ENCODE measurements at places on chromosomes 4 and X.

DNA sequence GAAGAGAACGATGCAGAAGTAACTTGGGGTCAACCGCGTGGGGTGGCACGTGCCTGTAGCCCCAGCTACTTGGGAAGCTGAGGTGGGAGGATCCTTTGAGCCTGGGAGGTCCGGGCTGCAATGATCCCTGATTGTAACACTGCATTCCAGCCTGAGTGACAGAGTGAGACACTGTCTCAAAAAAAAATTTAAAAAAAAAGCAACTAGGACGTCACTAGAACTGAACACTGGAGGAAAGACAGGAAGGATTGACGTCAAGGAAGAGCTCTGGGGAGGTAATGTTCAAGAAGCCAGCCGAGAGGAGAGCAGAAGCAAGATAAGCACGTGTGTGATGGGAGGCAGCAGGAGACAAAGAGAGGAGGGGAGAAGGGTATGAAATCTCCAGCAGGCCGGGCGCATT is 28.7 kb downstream of the S100G start:
- no peak for DNase-seq

DNA sequence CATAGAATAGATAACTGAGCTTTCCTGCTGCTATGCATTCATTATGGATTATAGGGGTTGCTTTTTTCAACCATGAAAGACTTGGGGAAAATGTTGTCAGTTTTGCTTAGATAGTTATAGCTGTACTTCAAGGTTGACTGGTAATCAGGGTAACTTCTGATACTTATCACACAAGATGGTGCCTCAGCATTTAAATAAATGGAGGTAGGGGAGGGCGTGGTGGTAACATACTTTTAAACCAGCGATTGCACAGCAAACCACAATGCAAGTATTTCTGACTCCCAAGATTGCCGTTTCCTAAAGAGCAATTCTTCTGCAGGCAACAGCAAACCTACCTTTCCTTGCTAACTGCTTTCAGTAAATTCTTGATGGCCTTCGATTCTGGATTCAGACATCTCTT is 1.3 kb downstream of the CXCL10 start:
- no peak for DNase-seq

- DNase-seq: no peak
These were observed 5.6 kb downstream of the PDGFRA start for GRCh38 chr4:54234497-54235205.

DNA sequence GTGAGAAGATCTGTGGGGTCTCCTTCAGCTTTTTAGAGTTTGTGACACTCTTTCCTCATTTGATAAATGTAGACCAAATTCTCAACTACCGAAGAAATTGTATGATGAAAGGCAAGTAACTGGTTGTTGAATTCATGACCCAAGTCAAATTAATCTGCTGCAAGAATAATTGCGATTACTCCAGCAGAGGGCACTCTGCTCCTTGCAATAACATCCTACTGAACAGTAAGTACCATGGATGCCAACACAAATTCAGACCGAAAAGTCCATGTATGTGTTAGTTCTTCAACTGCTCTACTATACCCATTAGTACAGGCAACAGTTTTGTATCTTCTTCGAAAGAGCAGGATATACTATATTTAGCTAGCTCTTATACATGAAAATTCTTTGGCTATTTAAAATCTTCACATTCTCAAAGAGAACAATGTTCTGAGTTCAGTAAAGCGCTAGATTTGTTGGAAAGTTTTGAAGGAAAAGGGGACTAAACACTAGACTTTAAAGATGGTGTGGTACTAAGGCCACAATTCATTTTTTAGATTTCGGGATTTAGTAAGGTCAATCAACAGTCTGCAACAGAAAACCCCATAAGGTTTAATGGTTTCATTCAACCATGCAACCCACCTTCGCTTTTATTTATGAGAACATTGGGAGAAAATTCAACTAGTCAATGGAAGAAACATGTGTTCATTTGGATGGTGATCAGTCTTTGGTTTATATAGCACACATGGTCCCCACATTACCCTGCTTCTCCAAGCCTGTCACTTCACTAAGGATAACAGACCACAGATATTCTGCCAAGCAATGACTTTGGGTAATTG is 105.4 kb upstream of the TBC1D9 start:
- peak; percentile 34 for DNase-seq

- no peak for DNase-seq
These were observed 27.5 kb downstream of the TMEM156 start for GRCh38 chr4:39004758-39005157.

- DNase-seq: no peak
These were observed 317.2 kb downstream of the DHX15 start for GRCh38 chr4:24266951-24267722.

DNA sequence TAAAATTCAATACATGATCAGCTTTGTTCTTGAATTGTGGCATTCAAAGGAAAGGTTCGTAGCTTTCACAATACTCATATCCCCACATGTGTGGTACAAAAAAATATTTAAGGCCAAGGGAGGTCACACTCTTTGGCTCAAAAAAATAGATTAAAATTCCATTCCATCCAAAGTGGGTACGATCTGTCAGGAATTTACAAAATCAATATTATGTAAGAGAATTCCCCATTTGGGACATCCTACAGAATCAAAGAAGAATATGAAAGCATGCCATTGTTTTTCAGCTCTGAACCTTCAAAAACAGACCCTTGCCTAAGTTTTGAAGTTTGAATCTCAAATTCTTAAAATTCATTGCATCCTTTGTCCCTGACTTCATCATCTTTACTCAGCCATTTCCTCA is 85.8 kb downstream of the MID1 start:
- DNase-seq: no peak

GRCh38 chrX:13694359-13694758 is 5.4 kb downstream of the RAB9A start:
- DNase-seq: no peak

GRCh38 chr4:15676039-15676438 is 5.6 kb upstream of the FAM200B start:
- no peak for DNase-seq

GRCh38 chr4:57943682-57944081 is 833.5 kb upstream of the IGFBP7 start:
- no peak for DNase-seq

- no peak for DNase-seq
These were observed 4.3 kb downstream of the SOWAHD start for GRCh38 chrX:119762718-119763117.

DNA sequence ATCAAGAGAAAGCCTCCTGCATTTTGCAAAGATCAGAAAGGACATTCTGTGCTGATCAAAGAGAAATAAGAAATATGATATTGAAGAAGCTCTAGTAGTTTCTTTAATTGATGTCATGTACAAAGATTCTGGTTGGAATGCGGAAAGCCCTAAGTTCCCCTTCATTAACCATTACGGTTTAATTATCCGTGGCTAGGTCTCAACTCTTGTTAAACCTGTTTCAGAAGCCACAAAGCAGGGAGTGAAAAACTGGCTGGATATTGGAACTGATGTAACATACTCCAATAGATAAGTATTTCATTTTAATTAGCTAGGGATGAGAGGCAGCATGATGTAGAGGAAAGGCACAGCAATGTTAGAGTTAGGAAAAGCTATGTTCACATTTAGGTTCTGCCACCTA is 55.7 kb downstream of the SPANXN3 start:
- DNase-seq: no peak

DNA sequence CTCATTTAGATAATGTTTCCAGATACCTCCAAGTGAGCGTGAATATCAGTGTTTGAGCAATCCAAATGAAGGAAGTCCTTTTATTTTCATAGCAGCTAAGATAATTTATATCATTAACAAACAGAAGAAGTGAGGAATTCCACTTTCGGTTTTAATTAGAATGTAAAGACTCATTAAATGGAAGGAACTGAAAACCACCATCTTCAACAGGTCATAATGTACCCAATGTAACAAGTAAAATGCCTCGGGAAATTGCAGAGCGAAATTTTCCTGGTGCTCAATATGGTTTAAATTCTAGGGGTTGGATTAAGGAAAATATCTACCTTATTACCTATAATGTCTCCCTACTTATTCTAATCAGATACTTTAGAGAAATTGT is 33.9 kb upstream of the SLC9A7 start:
- DNase-seq: no peak

DNA sequence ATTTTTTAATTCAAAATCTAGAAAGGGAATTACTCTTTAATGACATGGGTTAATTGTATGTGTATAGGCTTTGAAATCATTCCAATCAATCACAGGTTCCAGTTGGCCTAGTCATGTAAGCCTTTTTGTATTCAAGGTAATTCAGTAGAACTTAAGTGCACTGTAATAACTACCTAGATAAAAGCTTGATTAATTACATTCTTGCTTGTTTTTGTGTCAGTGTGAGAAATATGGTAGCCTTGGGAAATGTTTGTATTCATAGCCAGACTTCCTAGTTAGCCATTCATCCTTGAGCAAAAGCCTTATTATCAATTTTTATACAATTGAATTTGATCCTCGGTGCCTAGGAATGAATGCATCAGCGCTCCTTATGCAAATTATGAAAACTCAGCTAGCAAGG is 33.5 kb downstream of the TKTL2 start:
- DNase-seq: no peak

- DNase-seq: no peak
These were observed 41.1 kb downstream of the HPF1 start for GRCh38 chr4:169716677-169717076.

Data from glutamatergic neuron (in vitro differentiated cells).